Activated CD8-positive, alpha-beta T cell treated with anti-CD3 and anti-CD28 coated beads, Interleukin-2, amount 10 ng/mL, durations not matched to agents 7 days and 5 days (primary cell): ENCODE measurements at places on chromosomes 13 and 19. TPM values are rescaled to one million over a fixed set of nuclear protein-coding genes. Genes with fewer than 3 reads are reported as not detected.

Gene ATP8B3
- total RNA-seq, result 20.2 TPM

DNA sequence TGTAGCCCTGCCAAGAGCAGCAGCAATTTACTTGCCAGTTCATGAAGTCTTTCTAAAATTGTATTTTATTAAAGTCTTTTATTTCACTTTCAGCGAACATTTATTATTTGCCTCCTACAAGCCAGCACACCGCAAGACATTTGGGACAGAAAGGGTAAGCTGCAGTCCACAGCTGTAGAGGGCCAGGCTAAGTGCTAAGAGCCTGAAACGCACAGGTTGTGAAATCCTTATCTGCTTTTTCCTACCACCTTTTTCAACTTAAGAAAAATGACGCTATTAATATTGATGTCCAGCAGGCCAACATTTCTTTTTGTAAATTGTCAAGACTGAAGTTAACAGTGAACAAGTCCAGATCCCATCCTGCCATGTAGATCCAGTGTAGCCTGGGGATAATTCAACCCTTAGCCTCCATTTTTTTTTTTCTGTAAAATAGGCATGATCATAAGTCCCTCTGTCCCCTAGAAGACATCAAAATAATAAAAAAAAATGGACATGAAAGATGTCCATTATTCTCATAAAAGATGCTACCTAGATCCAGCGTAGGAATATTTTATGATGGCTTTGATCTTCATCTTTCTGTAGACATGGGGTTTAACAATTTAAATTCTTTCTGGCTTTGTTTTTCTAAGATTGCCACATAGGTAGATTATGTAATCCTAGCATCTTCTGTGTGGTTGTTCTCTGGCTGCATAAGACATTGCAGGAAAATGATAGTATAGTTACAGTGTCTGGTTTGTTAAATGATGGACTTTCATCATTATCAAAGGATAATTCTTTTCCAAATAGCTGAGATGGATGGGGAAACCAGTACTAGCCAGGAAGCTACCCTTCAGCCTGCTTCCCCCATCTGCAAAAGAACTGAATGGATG is 128.4 kb downstream of the SHISA2 start:
- H3K36me3 ChIP-seq, result no peaks in the 10 kb centered on the region
- no peak overlapping the region for H3K27ac ChIP-seq
- peaks cover 4% of the 10 kb centered on the region for H3K27me3 ChIP-seq
- peaks cover 8% of the 10 kb centered on the region for H3K4me1 ChIP-seq
- no peak overlapping the region for H3K4me3 ChIP-seq

Gene OVOL3
- not detected for total RNA-seq

DNA sequence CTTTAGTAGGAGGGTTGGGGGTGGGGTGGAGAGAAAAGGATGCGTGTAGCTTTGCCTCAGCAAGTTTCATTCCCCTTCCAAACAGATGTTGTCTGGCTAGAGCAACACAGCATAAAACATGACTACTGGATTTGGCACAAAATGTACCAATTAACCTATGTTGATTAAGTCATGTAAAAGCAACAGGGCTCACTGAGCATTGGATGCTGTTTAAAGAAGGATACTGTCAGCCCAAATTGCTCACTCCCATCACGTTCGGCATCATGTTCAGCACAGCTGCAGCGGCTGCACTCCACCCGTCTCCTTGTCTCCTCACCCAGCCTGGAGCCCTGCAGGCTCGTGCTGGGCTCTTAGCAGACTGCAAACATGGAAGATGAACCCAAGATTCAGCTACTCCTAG is 77.5 kb downstream of the DLEU7 start:
- no peaks in the 10 kb centered on the region for H3K36me3 ChIP-seq
- DNase-seq, result no peak
- H3K4me3 ChIP-seq, result no peak overlapping the region
- peaks cover 3% of the 10 kb centered on the region for H3K4me1 ChIP-seq

Gene IGLON5
- not detected for total RNA-seq
